SJSA1 (cell line): ENCODE measurements at places on chromosomes 7 and 10. TPM values are rescaled to one million over a fixed set of nuclear protein-coding genes. Genes with fewer than 3 reads are reported as not detected.

GRCh38 chr10:112471878-112472487, 25.0 kb downstream of the VTI1A start:
- H3K27me3 ChIP-seq = no peaks in the 10 kb centered on the region
- H3K36me3 ChIP-seq = peaks cover 5% of the 10 kb centered on the region; the same call in 1 of the 2 replicates
- no peak for DNase-seq
- H3K4me1 ChIP-seq = peaks cover 7% of the 10 kb centered on the region
- H3K4me3 ChIP-seq = no peak overlapping the region

Gene PLEKHS1
- total RNA-seq = 0.03 TPM in 1 of 2 replicates, not detected in the other

- no peaks in the 10 kb centered on the region for H3K4me1 ChIP-seq
- no peak overlapping the region for H3K4me3 ChIP-seq
- DNase-seq = no peak
- no peak overlapping the region for H3K27ac ChIP-seq
Observed at GRCh38 chr7:150994141-150994837, 3.5 kb downstream of the NOS3 start.

DNA sequence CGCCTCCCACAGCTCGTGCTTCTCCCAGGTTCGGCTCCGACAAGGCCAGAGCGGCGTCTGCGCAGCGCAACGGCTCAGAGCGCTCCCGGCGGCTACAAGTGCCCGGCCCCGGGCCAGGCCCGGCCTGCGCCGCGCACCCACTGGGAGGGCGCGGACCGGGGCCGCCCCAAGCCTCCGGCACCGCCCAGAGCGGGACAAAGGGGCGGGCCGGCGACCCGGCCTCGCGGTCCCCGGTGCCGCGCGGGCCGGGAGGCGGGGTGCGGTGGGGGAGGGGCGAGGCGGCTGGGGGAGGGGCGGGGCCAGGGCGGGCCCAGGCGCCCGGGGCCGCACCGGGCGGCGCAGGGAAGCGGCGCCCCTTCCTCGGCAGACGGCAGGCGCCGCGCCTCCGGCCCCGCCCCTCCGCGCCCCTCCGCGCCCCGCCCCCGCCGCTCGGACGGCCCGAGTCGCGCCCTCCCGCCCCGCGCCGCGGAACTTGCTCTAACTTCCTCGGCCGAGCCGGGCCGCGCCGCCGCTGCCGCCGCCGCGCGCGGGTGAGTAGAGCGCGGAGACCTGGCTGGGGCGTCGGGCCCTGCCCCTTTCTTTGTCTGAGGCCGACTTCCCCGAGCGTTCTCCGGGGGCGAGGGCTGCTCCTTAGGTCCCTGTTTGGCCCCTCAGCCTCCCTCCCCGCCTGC, at the start of gene TSPAN14:
Gene TSPAN14, plus strand, starts transcription at position 469 of the 671 bp plus-strand sequence. CDS start 34,924 bp downstream, outside the sequence.
- H3K4me3 ChIP-seq = peak within 1 kb of the TSS; percentile 99
- peak; percentile 74 for DNase-seq
- peaks cover 47% of the 10 kb centered on the region for H3K4me1 ChIP-seq
- H3K36me3 ChIP-seq = peaks cover 27% of the 10 kb centered on the region

DNA sequence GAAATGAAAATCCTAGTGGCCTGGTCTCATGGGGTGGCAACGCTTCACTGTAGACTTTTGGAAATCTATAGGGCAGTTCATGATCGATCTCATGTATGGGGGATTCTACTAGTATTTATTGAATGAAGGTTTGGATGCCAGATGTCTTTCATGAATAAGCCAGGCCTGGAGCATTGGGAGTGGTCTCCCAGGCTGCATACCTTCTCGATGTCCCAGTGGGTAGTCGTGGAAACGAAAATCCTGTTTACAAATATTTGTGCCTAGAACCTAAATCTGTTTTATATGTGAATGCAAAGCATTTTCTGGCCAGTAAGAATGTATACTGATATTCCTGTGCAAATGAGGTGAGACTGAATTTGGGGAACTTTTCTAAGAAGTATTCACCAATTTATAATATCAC, 105.0 kb upstream of the C1QL3 start:
- no peak for DNase-seq
- no peak overlapping the region for H3K4me3 ChIP-seq
- H3K27me3 ChIP-seq = no peaks in the 10 kb centered on the region
- H3K36me3 ChIP-seq = peaks cover 3% of the 10 kb centered on the region; the same call in 1 of the 2 replicates

Gene XPNPEP1
- 81.3 and 105 TPM in 2 replicates for total RNA-seq

- no peaks in the 10 kb centered on the region for H3K4me1 ChIP-seq
- no peak overlapping the region for H3K27ac ChIP-seq
- no peaks in the 10 kb centered on the region for H3K36me3 ChIP-seq
- DNase-seq = no peak
Observed at GRCh38 chr10:96441987-96442643, 71.6 kb downstream of the TLL2 start.

Gene C7orf57
- total RNA-seq = 0.34 and 3.8 TPM in 2 replicates
